ENCODE measurements at places on chromosomes 4 and X.

DNA sequence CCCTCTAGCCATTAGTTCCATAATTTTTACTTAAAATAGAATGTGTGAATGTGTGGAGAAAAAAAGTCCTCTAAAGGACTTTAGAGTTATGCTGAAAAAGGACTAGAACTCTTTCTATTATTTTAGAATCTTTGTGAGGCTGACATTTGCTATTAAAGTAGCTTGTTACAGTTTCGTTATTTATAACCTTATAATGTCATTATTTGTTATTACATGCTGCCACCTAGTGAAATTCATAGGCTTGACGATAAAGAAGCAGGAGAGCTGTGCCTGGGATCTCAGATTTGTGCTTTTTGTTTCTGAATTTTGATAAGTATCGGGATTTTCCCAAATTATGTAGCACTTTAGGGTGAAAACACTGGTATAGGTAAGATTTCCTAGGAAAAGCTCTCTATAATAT lies 38.5 kb upstream of the TAPT1 start:
- no peak for DNase-seq

GRCh38 chrX:13121020-13121555 lies 76.7 kb upstream of the FAM9C start:
- DNase-seq: no peak

DNA sequence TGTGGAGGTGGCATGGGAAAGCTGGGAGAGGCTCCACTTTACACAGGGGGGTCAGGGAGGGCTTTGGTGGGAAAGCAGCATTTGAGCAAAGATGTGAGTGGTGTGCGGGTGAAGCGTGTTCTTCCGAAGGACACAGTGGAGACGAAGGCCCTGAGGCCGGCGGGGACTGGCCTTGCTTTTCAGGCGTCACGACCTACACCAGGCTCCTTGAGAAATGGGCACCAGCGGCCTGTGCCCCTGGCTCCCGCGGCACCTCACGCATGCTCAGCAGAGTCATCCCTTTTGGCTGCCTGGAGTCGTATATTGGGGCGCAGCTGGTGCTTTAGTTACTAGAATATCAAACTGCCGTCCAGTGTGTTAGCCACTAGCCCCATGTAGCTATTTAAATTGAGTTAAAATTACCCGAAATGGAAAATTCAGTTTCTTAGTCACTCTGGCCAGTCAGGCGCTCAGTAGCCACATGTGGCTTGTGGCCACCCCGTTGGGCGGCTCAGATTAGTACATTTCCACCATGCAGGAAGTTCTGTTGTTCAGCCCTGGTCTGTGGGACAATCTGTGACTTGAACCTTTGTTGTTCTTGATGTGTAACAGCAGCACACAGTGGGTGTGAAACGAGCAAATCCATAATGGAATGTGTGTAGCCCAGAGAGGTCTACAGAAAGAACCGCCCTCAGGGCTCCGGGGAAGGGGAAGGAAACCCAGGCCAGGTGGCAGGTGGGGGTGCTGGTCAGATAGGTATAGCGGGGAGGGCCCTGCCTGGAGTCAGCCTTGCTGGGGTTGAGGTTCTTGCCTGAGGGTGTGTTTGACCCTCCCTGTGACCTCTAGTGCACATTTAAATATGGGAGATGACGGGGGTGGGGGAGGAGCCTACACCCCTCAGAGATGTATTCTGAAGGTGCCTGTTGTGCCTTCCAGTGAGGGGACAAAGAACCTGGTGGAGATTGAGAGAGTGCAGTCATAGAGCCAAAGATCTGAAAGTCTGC lies 30.4 kb downstream of the TBC1D14 start:
- no peak for DNase-seq

- DNase-seq: no peak
Measured at GRCh38 chr4:19791422-19792123, 460.1 kb upstream of the SLIT2 start.

DNA sequence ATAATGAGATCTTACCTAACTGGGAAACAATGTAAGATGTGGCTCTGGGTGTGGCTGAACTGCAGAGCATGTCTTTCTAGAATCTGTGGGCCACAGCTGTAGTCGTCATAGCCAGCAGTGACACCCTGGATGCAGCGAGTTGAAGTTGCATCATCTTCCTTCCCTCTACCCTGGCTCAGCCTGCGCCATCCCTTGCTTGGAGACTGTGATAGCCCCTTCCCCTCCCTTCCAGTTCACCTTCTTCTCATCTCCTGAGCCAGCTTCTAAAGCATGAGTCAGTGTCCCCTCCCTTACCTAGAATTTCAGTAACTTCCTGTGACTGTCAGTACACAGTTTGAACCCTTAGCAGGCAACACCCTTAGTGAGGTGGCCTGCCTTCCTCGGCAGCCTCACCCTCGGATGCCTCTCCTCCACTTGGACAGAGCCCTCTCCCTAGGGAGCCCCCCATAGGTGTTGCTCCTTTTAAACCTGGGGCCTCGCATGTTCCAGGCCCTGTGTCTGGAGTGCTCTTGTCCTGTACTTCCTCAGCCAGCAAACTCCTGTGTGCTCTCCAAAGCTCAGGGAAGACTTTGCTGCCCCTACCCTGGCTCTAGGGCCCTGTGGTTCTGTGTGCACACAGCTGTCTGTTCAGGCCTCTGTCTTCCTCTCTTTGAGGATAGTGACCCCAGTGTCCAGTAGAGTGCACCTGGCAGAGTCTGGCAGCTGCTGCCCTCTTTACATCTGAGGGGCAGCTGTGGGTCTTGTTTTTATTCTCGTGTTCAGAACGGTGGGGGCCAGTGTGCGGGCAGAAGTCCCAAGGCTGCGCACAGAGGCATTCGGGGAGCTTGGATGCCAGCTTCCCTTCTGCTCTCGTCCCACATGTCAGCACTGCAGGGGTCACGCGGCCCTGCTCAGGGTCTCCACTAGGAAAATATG lies 43.7 kb upstream of the TADA2B start:
- DNase-seq: no peak

DNA sequence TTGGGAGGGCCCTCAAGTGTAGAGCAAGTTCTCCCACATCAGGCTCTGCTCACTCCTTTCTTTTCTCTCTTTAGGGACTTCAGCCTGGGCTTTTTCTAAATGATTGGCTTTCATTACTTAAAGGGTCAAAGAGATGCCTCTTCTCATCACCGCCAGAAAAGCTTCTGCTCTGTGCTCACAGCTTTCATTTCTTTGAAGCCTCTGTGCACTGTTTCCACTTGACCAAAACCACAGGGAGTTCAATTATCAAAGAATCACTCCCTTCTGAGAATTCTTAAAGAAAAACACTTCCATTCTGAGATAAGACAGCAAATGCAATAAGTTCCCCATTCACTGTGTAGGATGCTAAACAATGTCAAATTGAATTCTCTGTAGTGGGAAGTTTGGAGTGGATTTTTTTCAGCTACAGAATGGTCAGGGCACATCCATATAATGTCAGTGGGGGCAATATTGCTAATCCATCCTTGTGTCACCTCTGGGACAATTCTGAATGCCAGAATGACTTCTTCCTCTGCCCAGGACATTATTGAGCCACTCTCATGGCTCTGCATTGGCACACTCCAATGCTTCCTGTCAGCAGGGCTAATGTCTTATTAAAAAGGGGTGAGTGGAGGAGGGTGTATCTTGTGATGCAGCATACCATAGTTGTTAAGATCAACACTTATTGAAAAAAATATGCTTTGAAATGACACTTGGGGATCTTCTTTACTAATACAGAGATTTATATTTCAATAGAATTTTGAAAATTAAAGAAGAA lies 217.6 kb downstream of the SNCA start:
- no peak for DNase-seq

DNA sequence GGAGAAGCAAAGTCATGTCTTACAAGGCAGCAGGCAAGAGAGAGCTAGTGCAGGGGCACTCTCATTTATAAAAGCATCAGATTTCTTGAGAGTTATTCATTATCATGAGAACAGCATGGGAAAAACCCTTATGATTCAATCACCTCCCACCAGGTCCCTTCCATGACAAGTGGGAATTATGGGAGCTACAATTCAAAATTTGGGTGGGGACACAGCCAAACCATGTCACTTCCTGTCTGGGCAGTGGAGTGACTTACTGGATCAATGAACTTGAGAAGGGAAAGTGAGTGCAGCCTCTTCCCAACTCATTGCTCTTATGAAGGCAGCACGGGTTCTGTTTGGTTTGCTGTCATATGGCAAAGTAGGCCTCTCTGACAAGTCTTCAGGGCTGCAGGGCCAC lies 261.8 kb upstream of the TAPT1 start:
- DNase-seq: no peak

DNA sequence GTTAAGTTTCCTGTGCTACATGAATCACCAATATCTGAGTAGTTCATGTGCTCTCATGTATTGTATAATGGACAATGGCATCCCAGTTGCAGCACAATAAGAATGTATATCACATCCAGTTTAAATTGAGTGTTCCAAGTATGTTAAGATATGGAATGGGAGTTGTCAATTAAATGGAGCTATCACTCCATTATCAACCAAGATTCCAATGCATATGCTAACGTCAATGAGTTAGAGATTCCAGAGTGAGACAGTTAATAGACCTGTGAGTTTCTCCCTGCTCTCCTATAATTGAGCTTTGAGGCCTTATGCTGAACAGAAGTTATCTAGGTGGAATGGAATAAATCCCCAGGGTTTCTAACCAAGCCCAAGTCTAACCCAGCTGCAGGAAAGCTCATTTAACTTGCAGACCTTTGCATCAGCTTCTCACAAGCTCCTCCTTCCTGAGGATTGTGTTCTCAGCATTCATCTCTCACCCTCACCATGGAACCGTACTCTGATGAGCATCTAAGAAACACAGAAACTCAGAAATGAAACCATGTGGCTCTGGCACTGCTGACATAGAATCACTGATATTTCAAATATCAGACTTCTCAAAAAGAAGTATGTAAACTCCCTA lies 84.8 kb downstream of the TIGD2 start:
- no peak for DNase-seq

DNA sequence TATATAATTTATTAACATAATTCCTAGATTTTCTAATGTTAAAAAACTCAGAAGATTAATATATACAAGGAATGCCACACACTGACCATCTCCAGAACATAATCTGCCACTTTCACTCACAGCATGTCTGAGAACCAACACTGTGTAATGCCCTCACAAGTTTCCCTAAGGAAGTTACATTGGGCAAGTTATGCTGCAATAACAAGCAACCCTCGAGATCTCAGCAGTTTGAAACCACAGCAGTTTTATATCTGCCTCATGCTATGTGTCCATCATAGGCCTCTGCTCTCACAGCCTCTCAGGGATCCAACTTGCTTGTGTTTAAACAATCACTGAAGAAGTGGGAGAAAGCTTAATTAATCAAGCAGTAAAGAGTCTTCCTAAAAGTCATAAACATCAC lies 250.0 kb upstream of the SLC7A11 start:
- no peak for DNase-seq

DNA sequence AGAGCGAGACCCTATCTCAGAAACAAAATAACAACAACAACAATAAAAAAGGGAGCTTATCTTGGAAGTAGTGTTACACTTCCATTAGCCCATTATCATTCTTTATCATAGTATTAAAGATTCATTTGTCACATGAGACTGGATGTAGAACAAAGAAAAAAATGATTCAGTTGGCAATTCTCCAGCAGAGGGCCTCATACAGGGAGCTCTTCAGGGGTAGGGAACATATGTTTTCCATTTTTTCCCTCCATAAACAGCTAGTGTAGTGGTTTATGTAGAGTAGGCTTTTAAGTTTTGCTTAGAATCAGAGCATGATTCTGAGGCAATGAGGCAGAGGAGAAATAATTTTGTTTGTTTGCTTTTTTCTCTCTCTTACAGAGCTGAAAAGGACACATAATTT lies 5.8 kb downstream of the CPE start:
- no peak for DNase-seq

All from effector memory CD4-positive, alpha-beta T cell (primary cell).